ENCODE measurements at places on chromosomes 3 and 15. TPM values are rescaled to one million over a fixed set of nuclear protein-coding genes. Genes with fewer than 3 reads are reported as not detected.

The FAM107A gene
- not detected for total RNA-seq

The SLC9A9 gene
- total RNA-seq: 3.5 TPM

The MEIS2 gene
- total RNA-seq: 79.9 TPM

The NEK10 gene
- 10.1 TPM for total RNA-seq

The DCLK3 gene
- not detected for total RNA-seq

The CSTA gene
- total RNA-seq: not detected

The CACNA2D2 gene
- total RNA-seq: 0.13 TPM

The ROBO1 gene
- total RNA-seq: 73.8 TPM

The DCBLD2 gene
- 83.2 TPM for total RNA-seq

The DAPK2 gene
- 17.6 TPM for total RNA-seq

The MAP6D1 gene
- 4.2 TPM for total RNA-seq

The ZKSCAN7 gene
- 7.4 TPM for total RNA-seq

The NR2F2 gene
- total RNA-seq: 292 TPM

The CADM2 gene
- 2.2 TPM for total RNA-seq

The PGBD4 gene
- total RNA-seq: 2.0 TPM

The HTR3E gene
- not detected for total RNA-seq

The HAPLN3 gene
- total RNA-seq: 41.3 TPM

The SCN11A gene
- 0.18 TPM for total RNA-seq

The CCDC191 gene
- total RNA-seq: 4.3 TPM

The SKOR1 gene
- 0.42 TPM for total RNA-seq

The ISLR2 gene
- 6.1 TPM for total RNA-seq

The MLF1 gene
- 10.6 TPM for total RNA-seq

The HMG20A gene
- 55.8 TPM for total RNA-seq

The GTF2E1 gene
- total RNA-seq: 19.3 TPM

The AQR gene
- total RNA-seq: 27.4 TPM

The GPR27 gene
- 0.63 TPM for total RNA-seq

The ITGB5 gene
- total RNA-seq: 419 TPM

The PLCH1 gene
- total RNA-seq: not detected

The ENTPD3 gene
- not detected for total RNA-seq

The TMCO5A gene
- not detected for total RNA-seq

The FANCD2OS gene
- not detected for total RNA-seq

The WDR93 gene
- not detected for total RNA-seq

The CLRN1 gene
- not detected for total RNA-seq

The GNAT1 gene
- total RNA-seq: not detected

The ERC2 gene
- total RNA-seq: 0.78 TPM

The UCN2 gene
- 0.81 TPM for total RNA-seq

The GRK7 gene
- not detected for total RNA-seq

The IFT57 gene
- total RNA-seq: 26.0 TPM

The ACKR2 gene
- 0.19 TPM for total RNA-seq

The CLDN18 gene
- not detected for total RNA-seq

The DZIP1L gene
- total RNA-seq: 21.9 TPM

All from osteocyte (in vitro differentiated cells).